Activated naive CD4-positive, alpha-beta T cell treated with anti-CD3 and anti-CD28 coated beads, Interleukin-2, amount 50 U/mL, for 72 hours (primary cell): ENCODE measurements at places on chromosomes 1 and 21. TPM values are rescaled to one million over a fixed set of nuclear protein-coding genes. Genes with fewer than 3 reads are reported as not detected.

- DNase-seq: no peak
Observed at GRCh38 chr1:7510389-7510931, 260.6 kb upstream of the VAMP3 start.

DNA sequence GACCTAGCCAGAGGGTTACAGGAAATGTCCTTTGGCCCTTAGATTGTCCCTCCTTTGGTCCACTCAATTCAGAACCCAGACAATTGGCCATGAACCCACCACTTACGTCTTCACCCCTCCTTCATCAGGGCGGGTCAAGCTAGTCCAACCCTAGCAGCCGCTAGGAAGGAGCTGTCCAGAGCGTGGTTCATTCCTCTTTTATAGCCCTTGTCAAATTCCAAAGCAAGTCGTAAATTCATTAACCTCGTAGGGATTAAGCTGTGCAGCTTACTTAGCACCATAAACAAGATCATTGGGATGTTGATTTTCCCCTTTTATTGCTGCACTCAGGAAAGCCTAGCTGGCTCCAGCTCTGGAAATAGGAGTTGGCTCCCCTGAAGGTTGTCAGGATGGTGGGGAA is 90.1 kb downstream of the TMEM53 start:
- no peak for DNase-seq

DNA sequence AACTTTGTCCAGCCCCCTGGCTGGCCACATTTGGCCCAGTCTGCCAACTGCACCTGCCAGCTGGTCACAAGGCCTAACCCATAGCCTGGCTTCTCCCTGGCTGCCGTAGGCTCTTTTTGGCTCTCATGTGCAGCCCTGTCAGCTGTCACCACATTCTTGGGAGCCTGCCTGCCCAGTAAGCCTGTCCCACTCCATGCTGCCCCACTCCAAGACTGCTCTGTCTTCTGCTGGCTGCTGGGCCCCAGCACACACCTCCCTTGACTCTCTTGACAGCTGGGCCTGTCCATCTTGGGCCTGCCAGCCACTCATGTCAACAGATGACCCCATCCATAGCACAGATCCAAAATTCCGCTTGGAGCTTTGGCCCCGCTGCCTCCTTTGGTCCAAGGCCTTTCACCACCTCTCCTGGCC is 74.3 kb upstream of the EDN2 start:
- DNase-seq: no peak

- no peak for DNase-seq
Observed at GRCh38 chr1:101410048-101410878, 173.4 kb downstream of the S1PR1 start.

The TNFSF4 gene
- total RNA-seq: 3.0 TPM

The VASH2 gene
- total RNA-seq: 0.39 TPM

The NTMT2 gene
- total RNA-seq: not detected
